ENCODE measurements at places on chromosomes 6 and 20. TPM values are rescaled to one million over a fixed set of nuclear protein-coding genes. Genes with fewer than 3 reads are reported as not detected.

The C20orf202 gene
- not detected for total RNA-seq

The PRRT1 gene
- total RNA-seq: 0.37 TPM

The VGLL2 gene
- total RNA-seq: not detected

The GRM4 gene
- 0.07 TPM for total RNA-seq

The CRISP1 gene
- total RNA-seq: not detected

The MYLK4 gene
- total RNA-seq: 0.24 TPM

The NFYA gene
- total RNA-seq: 22.9 TPM

The POPDC3 gene
- total RNA-seq: 12.3 TPM

The MYT1 gene
- not detected for total RNA-seq

The PHACTR1 gene
- total RNA-seq: 1.9 TPM

GRCh38 chr6:44332585-44332984 is 9.9 kb upstream of the SPATS1 start:
- no peak for DNase-seq

DNA sequence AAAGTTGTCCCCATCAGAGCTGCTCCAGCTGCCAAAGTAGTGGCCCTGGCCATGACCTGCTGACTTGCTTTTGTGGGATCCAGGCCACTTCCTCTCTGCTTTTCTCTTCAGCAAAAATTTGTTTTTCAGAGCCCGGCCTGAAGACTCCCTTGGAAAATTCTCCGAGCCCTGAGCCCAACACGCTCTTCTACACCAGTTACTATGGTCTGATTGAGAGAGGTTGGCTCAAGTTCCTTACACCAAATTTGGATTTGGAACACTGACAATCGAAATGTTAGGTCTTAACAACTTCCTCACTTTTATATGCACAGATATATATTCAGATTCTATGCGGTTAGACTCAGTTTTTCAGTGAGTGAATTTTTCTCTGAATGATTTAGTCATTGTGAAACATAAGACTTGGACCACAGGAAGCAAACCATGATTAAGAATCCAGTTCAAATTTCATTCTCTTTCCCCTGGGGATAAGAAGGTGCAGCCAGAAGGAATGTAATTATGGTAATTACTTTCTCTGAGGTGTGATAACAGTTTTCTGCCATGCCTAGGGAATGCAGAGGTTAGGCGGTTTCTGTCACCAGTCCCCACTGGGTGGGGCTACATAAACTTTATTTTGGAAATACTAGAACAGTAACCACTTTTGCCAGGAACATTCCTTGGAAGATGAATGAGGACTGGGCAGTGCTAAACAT is 365.2 kb downstream of the SYNE1 start:
- DNase-seq: peak; percentile 74

GRCh38 chr20:63234693-63235398 is 859 bp upstream of the BIRC7 start:
- DNase-seq: peak; percentile 32

- DNase-seq: no peak
These were observed 3.4 kb upstream of the RPS6KA2 start for GRCh38 chr6:166630462-166630861.

DNA sequence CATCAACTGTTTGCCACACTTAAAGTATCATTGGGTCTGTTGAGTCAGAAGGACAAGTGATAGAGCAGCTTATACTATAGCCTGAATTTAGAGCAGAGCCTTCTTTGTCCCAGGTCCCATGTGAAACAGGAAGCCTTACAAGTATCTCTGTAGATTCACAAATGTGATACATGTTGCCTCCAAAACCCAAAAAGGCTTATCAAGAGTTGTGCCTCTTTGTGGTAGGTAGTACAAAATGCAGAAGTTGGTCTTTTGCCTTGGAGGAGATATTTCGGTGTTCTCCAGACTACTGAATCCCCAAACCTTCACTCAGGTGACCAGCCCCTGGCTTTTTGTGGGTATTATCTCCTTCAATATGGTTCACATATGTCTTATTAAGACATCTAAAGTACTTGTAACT is 172.8 kb upstream of the PROKR2 start:
- no peak for DNase-seq

DNA sequence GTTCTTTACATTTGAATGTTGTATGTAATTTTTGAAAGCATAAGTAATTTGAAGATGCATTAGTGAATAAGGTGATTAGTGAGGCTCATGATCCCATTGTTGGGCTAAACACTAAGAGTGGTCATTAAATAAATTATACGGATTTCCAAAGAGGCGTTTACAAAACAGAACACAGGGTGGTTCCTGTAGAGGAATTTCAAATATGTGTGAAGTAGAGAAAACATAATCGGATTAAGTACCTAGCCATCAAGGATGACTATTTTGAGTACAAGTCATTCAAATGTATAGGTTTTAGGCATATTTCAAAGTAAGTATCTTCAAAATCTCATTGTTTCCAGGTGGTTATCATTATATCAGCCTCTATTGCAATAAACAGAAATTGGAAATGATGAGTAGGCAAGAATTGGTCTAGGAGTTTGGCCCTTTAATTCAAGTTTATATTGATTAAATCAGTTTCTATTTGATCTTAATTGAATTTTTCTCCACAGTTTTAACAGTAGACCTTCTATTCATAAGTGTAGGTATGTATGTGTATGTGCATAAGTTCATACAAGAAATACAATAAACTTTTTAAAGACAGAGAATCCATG is 94.8 kb downstream of the MYLK4 start:
- DNase-seq: no peak

- no peak for DNase-seq
These were observed 318.7 kb downstream of the SOX4 start for GRCh38 chr6:21912151-21912832.

- DNase-seq: no peak
These were observed 135.0 kb downstream of the CLIC5 start for GRCh38 chr6:45880676-45881075.

DNA sequence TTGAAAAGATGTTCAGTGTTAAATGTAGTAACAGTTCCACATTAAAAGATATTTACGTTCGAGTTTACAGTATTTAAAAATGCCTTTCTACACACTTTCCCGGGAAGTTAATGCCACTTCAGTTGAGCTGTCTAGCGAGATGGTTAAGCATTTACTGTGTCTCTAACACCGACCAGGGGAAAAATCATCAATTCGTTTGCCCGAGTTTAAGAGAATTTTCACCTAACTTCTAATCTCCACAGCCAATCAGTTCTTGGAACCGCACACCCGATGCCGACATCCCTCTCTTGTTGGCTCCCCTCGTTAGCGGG is 58.2 kb downstream of the FAM217A start:
- no peak for DNase-seq

DNA sequence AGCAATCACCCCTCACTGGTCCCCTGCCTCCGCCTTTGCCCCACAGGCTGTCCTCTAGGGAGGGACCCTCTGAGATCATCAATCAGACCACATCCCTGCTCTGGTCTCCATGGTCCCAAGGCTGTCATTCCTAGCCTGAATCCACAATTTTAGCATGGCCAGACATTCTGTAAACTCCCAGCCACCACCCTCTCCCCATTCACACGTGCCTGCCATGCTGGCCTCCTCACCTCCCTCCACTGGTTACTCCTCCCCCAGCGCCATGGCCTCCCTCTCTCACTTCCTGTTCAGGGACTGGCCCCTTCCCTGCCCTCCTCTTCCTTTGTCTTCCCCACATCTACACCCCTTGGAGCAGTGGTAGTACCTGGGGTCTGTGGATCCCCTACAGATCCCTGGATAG is 150.7 kb upstream of the MLN start:
- no peak for DNase-seq

DNA sequence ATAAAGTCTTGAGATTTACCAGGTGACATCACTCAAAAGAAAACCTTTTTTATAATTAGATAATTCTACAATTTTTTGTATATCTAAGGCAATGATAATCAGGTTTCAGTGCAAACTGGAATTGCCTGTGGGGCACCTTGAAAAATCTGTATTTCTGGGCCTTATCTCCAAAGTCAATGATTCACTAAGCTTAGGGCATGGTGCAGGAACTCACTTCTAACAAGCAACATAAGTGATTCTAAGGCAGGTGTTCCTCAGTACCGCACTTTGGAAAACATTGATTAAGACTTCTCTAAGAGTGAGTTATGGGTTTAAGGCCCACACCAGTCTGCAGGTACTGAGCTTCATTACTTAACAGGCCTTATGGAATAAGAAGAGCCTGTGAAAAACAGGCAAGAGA is 115.3 kb downstream of the COL12A1 start:
- DNase-seq: no peak

- DNase-seq: no peak
These were observed 98.8 kb upstream of the NXT1 start for GRCh38 chr20:23251779-23252178.

DNA sequence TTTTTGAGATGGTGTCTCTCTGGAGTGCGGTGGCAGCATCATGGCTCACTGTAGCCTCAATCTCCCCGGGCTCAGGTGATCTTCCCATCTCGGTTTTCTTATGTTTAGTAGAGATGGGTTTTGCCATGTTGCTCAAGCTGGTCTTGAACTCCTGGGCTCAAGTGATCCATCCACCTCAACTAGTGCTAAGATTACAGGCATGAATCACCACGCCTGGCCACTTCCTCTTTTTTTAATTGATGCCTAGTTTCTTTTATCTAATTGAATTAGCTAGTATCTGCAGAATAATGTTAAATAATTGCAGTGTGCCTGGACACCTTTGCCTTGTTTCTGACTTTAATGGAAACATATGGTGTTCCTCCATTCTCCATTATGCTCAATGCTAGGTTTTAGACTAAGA is 38.4 kb upstream of the SLC22A16 start:
- DNase-seq: no peak

DNA sequence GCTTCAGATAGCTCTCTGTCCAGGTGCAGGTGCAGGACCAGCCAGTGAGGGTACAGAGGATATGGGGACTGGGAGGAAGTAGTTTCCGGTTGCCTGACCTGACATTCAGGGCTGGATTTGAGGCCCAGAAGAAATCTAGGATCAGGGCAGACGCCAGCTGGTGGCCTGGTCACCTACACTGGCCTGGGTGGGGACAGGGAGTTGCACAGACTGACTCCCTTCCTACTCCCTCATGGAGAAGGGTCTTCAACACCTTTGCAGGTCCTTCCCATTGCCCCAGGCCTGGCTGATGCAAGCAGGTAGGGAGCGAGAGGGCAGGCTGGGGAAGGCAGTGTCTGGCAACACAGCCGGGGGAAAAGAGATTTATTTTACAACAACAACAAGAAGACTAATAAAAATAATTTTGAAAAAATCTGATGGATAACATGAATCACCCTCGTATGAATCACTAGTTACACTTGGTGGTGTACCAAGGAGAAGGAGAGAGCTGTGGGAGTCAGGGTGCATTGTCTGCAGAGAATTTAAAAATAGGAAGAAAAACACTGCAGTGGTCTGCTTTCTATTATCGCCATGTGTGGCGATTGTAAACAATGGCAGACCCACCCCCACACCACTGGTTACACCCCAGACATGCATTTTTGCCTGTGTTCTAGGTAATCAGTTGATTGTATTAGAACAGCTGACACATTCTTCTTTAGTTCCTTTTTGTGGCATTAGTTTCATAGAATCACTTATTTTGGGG is 62.3 kb upstream of the SNX9 start:
- peak; percentile 53 for DNase-seq

DNA sequence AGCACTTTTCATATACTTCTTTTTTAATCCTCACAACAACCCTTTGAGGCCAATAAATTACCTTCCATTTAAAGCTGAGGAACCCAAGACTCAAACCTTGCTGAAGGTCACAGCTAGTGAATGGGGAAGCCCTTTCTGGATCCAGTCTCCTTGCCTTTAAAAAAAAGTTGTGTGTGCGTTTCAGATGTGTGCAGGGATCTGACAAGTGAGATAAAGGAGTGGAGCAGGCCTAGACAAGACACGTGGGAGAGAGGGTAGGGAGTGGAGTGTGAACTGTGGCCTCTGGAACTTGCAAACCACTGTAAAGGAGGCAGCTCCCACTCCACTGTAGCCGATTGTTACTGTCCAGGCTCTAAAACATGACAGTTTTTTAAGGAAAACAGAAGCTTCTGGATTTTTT is 1.9 kb downstream of the KLHL32 start:
- DNase-seq: no peak

GRCh38 chr6:134261766-134262165 is 56.1 kb downstream of the SGK1 start:
- DNase-seq: no peak

DNA sequence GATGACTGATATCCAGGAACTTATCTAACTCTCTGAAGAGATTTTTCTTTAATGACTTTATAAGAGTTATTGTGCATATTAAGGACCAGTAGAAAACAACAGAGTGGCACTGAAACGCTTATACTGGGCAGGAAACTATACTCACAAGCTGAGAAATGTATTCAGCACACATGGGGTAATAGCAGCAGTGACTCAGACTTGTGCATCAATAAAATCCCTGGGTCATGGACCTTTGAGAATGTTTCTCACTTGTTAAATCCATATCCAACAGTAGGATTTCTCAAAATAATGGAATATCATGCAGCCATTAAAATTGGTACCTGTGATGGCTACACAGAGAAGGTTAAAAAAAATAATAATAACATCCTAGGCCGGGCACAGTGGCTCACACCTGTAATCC is 219.5 kb downstream of the BTBD9 start:
- no peak for DNase-seq

- no peak for DNase-seq
These were observed 69.5 kb downstream of the SLX4IP start for GRCh38 chr20:10504608-10504993.

DNA sequence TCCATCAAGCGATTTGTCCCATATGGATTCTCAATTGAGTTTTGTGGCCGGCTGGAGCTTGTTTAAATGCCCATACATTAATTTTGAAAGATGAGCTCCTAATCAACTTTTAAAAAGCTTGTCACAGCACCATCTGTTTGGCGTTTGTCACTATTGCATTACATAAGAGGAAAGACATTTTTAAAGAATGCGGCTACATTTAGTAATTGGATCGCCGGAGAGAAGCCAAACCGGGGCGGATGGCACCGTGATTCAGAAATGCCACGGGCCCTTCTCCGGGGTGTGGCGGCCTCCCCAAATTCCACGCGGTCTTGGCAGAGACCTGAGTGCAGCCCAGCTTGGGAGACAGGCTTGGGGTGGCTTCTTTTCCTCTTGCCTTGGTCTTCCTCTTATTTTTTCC is 67.7 kb upstream of the ZNFX1 start:
- DNase-seq: peak; percentile 53

GRCh38 chr6:149140137-149140909 is 177.2 kb upstream of the TAB2 start:
- DNase-seq: no peak

DNA sequence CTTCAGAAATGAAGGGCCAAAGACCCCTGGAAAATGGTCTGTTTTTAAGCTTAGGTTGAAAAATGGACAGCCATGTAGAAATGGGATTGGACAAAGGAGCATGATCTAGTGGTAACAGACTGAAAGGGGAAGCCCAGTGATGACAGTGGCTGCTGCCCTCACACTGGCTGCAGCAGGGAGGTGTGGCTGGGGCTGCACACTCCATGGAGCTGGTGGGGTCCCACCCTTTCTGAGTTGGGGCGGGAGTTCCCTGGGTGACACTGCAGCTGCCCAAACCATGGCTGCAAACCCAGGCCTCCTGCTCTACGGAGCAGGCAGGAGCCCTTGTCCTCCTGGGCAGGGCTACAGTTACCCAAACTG is 8.5 kb upstream of the PACSIN1 start:
- no peak for DNase-seq

GRCh38 chr6:88166493-88167351 is 575 bp upstream of the CNR1 start:
- DNase-seq: no peak

Measured in foreskin keratinocyte (primary cell).